ENCODE measurements at places on chromosomes 7 and 10.

DNA sequence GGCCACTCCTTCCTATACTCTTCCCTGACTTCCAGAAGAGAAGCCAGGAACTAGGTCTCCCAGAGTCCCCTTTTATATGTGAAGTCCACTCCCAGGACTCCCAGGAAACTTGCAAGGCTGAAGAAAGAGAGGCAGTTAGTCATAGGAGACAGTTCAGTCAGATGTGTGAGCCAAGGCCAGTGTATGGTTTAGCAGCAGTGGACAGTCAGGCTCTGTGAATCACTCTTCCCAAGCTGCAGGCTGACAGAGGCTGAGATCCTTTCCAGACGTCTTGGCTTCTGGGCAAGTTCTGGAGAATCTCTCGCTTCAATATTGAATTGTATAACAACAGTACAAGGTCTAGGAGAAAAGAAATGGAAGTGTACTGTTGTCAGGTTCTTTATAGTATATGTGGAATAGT is 26.9 kb downstream of the BLVRA start:
- peak; percentile 78 for DNase-seq

DNA sequence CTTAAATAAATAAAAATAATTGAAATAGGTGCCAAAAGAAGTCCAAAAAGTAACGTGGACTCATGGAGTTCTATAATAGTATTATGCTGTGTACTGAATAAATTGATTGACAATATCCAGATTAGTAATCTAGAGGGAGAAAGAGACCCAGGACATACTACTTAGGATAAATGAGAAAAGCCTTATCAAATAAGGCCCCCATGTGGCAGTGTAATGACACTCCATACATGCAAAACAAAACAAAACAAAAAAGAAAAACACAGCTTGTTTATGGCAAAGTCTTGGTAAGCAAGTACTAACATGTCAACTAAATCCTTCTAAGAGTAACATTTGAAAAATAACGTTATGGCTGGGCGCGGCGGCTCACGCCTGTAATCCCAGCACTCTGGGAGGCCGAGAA is 3.6 kb upstream of the RUNDC3B start:
- no peak for DNase-seq

DNA sequence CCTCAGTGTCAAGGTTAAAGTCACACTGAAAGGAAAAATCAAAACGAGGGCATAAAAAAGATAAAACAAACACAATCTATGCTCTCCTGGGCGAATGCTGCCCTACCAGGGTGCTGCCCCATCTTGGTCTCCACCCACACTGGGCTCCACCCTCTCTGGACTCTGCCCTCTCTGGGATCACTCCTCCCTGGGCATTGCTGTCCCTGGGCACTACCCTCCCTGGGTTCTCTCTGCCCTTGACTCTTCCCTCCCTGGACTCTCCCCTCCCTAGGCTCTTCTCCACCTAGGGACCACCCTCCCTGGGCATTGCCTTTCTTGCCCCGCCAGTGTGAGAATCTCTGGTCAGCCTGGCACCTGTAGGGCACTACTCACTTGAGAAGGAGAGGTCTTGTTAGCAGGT is 8.6 kb downstream of the GDF2 start:
- DNase-seq, result no peak

DNA sequence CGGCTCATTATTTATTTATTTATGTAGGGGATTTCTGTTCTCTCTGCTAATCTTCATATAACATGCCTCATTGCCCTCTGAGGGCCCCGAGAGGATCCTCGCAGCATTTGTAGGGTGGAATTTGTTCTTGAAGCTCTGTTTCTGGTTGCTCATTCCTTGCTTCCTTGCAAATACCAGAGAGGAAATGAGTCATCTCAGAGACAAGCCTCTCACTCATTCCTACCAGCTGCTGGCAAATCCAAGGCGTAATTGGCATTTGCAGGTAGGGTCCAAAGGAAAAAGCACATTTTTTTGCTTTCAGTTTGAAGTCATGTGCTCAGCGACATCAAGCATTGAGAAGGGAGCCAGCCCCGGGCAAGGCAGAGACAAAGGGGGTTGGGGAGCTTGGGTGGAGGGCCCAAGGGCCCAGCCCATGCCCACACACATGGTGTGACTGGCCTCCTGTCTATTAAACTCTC is 501.6 kb downstream of the GALNT17 start:
- peak; percentile 73 for DNase-seq

DNA sequence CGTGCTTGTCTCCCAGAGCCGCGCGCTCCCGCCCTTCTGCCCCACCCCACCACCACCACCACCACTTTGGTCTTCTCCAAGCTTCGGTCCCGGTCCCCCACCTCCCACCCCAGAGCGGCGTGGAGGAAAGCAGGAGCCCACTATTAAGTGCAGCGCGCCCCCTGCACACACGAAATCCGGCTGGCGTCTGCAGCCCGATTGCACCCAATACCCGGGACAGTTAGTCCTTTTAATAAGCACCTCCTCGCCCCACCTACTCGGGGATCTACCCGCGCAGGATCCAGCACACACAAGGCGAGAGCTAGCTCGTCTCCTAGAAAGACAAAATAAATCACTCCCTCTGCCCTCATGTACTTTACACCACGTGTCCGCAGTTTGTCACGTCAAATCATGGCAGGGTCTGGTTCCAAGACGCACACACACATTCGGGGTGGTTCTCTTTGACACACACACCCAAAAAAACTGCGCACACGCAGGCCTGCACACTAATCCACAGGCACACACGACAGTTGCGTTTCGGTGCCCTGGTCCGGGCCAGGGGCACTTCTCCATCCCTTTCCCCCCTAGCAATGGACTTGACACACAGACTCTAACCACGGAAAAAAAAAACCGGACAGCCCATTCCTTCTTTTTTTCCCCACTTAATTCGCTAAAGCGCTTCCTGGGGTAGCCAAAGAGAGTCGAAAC is 1.6 kb downstream of the SFMBT2 start:
- DNase-seq, result peak; percentile 9

DNA sequence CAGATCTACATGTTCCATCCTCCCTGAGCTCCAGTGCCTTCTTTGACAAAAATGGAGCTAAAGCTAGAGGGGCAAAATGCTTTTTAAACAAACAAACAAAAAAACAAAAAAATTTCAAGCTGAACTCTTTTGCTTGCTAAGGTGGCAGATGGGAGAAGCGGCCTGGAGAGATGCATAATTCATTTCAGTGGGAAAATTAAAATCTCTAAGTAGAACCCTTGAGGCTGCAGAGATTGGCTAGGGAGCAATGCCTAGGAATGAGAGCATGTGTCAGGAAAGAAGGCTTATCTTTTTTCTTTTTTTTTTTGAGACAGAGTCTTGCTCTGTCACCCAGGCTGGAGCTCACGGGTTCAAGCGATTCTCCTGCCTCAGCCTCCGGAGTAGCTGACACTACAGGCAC is 46.4 kb upstream of the SAMD8 start:
- DNase-seq, result no peak

DNA sequence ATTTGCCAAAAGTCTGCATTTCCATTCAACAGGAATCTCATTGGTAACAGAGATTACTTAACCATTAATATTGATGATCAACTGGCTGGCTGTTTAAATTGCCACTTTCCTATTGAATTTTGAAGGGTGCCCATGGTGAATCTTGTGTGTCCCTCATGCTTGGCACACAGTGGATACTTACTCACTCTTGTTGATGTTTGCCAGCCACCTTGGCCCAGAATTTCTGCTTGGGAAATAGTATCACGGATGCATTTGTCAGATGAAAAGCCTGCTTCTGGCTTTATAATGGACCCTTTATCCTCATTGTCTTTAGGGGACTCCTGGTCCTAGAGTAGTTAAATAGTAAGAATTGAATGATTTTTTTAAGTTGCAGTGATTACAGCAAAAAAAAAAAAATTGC is 52.0 kb downstream of the MMRN2 start:
- DNase-seq, result no peak

DNA sequence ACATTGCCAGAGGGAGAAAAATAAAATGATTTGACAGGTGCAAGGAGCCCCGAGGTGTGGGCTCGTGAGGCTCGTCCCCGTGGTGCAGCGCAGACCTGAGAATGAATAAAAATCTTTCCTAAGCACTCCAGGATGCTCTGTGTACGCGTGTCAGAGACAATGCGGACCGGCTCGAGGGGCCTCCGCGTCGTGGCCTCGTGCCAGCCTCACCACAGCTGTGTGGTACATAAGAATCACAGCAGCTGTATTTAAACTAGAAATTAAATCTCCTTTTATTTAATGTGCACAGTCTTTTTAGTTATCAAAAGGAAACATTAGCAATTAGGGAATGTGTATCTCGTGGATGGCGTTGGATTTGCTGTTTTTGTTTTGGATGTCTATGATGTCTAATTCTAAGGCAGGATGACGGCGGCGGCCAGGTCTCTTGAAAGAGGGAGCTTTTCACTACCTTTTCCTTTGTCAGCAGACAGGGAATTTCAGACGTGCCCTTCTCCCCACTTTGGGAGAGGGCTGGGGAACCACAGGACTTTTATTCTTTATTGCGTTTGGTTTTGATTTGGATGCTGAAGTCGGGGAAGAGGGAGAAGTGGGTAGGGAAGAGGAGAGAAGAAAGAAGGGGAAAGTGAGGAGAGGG is 365.3 kb upstream of the SHH start:
- DNase-seq, result no peak

GRCh38 chr7:158063850-158064610 is 523.6 kb downstream of the PTPRN2 start:
- no peak for DNase-seq

DNA sequence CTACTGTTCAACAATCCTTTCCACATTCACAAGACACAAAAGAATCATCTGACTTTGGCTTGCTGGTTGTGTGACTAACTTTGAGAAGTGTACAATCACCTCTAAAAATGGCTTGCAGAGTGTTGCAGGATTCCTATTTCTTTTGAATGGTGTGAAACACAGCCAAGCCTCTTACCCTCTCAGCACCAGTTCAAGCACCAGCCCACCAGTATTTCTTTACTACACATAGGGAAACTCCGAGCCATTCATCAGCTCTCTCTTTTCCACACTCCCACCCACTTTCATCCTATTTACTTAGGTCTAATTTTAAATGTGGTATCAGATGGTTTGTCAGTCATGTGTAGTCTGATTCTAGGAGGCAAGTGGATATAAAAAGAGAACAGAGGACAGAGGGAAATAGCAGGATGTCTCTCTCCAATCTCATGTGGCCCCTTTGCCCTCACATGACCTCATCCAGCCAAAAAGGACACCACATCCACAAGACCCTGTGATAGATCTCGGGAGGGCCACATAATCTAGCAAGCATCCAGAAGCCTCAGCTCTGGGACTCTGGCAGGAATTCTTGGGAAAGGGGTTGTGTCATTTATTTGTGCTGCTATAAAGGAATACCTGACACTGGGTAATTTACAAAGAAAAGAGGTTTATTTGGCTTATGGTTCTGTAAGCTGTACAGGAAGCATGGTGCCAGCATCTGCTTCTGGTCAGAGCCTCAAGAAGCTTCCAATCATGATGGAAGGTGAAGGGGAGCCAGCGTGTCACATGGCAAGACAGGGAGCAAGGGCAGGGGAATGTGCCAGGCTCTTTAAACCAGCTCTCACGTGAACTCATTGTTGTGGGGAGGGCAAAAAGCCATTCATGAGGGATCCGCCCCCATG is 66.8 kb upstream of the NEBL start:
- no peak for DNase-seq

Data from MCF 10A (cell line).